ENCODE measurements at places on chromosomes 4 and X.

DNA sequence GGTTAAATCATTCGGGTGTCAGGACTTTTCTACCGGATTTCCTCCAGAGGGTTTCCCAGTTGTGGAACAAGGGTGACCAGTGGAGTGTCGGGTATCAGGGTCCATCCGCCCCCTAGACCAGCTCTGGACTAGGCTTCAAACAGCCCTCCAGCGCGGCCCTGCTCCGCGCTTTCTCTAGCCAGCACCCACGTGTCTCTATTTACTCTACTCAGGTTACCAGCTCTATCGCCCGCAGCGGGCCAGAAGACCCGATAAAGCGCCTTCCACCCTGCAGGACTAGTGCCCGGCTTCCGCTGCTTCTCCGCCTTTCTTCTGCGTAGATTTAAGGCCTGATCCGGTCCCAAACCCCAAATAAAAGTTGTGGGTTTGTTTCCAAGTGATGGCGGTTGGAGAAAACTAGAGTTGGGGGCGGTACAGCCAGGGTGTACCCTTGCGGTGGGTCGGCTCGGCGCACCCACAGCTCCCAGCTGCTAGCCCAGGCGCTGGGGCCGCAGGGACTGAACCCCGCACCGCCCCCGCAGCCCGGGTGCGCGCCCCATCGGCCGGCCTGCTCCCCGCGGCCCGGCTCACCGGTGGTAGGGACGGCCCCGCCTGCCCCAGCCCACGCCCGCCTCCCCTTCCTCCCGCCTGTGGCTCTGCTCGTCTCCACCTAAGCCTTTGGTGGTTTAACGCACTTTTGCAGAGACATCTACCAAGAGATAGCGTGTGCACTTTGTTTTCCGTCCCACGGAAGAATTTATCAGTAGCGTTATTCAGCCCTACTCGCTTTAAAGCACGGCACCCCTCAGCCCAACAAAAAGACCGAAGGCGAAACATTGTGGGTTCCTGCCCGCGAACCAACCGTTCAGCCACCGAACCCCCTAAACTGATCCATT, 2.1 kb downstream of the LEF1 start:
- DNase-seq = no peak

GRCh38 chr4:120568731-120569130, 353.8 kb downstream of the PRDM5 start:
- DNase-seq = no peak

DNA sequence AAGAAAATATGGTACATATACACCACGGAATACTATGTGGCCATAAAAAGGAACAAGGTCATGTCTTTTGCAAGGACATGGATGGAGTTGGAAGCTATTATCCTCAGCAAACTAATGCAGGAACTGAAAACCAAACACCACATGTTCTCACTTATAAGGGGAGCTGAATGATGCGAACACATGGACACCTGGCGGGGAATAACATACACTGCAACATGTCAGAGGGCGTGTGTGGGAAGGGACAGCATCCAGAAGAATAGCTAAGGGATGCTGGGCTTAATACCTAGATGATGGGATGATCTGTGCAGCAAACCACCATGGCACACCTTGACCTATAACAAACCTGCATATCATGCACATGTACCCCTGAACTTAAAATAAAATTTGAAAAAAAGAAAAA, 19.5 kb upstream of the CNKSR2 start:
- DNase-seq = no peak

GRCh38 chr4:149676076-149676475, 139.6 kb downstream of the IQCM start:
- DNase-seq = no peak

- no peak for DNase-seq
These were observed 107.3 kb downstream of the CPEB2 start for GRCh38 chr4:15109600-15109999.

GRCh38 chr4:151192556-151193235, 84.3 kb upstream of the PRSS48 start:
- no peak for DNase-seq

DNA sequence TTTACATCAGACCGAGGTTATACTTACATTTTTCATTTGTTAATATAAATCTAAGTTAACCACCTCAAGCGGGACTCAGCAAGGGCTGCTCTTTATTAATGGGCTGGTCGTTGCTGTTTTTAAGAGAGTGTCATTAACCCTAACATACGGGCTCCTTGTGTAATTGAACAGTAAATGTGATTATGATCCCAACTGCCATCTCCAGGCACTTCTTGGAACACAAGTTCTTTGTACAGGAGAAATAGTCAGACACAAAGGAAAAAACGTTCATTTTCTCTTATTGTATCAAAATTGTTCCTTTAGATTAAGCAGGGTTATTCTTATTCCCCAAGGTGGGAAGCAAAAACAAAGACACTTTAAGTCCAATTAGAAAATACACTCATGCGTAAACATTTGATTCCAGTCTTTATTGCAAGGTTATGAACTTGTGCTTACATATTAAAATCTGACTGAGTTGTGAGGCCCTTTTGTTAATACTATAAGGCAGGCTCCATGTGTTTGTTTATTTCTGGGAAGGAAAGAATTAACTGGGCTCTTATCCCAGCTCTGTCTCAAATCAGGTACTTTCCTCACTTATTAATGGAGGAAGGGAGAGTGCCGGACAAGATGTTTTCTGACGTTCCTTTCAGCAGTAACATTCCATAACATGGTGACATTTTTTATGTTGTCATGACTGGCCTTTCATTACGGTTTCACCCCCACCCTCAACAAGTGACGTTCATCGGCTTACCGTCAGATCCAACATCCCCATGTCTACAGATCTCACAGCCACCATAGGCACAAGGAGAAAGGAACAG, 95.9 kb downstream of the RASL11B start:
- DNase-seq = no peak

- DNase-seq = no peak
These were observed 191.1 kb upstream of the ANXA3 start for GRCh38 chr4:78360466-78360865.

GRCh38 chr4:14143892-14144291, 516.4 kb upstream of the BOD1L1 start:
- DNase-seq = no peak

- DNase-seq = no peak
These were observed 245.8 kb downstream of the FBXO8 start for GRCh38 chr4:174037631-174038030.

DNA sequence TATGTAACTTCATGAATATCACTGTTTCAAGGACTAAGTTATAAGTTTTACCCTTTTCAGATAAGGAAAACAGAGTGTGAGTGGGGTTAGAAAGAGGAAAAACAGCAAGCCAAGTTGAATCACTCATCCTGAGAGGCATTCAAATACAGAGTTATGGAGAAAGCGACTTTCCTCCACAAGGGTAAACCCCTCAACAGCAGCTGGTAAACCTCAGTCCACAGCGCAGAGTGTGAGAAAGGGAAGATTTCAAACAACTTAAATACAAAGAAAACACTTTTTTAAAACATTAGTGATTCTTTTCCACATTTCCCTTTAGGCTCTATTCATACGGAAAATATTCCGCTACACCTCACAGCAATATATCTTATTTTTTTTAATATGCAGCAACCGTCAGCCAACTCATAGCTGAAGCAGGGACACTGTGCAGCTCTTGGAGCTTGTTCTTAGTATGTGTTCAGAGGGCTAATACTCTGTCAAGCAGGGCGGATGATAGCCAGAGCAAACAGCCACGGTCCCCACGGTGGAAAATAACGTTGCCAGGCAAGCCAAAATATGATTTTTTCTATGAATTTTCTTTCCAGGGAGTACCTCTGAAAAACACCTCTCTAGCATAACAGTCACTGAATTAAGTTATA, 488.9 kb upstream of the FAT1 start:
- DNase-seq = no peak

DNA sequence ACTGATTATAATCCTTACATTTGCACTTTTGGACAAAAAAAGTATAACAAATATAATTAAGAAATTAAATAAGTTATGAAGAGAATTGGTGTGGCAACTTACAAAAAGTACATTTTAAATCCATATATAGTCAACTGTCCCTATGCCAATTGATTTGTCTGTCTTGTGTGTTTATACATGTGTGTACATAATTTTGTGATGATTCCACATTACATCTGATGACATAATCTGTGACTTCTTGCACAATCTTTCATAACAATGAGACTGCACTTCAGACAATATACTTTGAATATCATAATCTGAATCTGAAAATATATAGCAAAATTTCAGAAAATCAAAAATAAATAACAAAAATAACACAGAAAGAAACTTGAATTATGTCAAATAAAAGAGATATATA, 953.4 kb downstream of the FAT4 start:
- DNase-seq = no peak

- no peak for DNase-seq
These were observed 9.7 kb upstream of the KLF3 start for GRCh38 chr4:38654273-38654672.

GRCh38 chrX:54921427-54922021, 900 bp downstream of the TRO start:
- peak; percentile 0 for DNase-seq

DNA sequence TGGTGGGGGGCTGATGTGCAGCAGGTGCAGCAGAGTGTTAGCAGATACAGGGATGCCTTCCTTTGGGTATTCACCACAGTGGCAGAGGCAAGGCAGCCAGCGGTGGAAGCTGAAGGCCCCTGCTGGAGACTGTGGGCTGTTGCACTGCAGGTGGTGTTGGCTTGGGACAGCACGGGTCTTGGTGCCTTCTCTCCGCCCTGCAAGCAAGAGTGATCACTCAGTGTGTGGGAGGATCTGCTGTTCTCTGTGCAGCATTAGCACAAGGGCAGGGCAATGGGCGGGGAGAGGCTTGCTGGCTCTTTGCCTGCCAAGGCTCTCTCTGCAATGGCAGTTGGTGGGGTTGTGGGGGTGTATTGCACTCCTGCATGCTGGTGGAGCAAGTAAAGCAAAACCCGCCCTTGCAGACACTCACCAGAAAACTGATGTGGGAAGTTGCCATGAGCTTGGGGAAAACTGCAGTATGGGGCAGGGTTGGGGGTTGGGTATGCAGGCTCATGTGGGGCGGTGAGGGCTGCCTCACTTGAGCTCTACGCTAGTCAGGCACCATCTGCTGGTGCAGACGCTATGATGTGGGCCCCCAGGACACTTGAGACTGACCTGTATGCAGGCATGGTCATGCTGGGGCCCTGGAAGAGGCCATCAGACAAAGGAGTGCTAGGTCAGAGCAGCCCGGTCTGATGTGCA, 820.8 kb upstream of the GRIA3 start:
- DNase-seq = no peak

DNA sequence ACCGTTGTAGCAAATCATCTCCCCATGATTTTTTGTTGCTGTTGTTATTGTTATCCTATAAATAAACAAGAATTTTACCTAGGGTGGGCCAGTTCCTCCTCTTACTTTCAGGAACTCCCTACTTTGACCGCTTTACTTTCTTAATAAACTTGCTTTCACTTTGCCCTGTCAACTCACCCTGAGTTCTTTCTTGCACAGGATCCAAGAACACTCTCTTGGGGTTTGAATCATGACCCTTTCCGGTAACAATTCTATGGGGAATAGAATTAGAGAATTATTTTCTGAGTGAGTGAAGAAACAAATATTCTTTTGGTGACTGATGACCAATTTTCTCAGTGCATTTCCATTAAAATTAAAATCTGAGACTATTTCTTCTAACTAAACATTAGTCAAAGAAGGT, 584.0 kb upstream of the TENM3 start:
- DNase-seq = no peak

DNA sequence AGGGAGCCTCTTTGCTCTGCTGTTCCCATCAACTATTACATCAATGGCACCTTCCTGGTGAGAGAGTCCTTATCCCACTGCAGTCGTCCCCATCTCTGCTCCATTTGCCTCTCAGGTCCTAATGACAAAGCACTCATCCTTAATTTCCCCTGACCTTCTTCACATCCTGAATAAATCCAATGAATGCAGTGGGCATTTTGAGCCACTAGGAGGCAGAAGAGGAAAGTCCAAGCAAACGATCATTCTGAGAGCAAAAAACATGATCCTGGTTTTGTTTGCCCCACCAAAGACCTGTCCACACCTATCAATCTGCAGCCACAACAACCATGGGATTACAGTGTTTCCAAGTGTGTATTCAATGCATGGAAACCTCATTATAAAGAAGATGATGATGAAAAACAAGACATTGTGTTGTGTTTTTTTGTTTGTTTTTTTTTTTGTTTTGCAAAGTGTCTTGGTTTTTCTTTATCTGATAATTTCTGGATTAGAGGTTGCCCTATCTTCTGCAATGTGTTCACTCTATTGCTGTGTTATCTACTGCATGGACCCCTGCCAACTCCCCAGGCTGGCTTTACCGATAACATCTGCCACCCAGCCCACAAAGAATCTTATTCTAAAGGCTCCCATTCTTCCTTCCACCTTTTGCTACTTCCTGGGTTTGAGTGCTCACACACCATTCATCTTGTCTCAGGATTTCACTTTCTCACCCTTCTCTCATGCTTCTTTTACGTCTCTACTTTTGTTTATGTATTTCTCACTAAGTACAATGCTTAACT, 207.2 kb downstream of the NLGN4X start:
- DNase-seq = peak; percentile 7

GRCh38 chr4:126838941-126839679, 793.6 kb upstream of the INTU start:
- no peak for DNase-seq

- DNase-seq = peak; percentile 8
These were observed 4.3 kb upstream of the RBM3 start for GRCh38 chrX:48569958-48570357.

DNA sequence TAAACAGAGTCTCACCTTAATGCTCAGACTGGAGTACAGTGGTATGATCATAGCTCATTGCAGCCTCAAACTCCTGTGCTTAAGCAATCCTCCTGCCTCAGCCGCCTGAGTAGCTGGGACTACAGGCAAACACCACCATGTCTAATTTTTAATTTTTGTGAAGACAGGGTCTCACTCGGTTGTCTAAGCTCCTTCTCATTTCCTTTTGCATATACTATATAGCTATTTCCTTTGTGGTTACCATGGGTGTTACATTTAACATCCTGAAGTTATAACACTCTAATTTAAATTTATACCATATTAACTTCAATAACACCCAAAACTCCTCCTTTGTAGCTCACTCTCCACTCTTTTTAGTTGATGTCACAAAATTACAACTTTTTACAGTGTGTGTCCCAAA, 114.3 kb downstream of the DCK start:
- DNase-seq = no peak

GRCh38 chr4:122758033-122758432, 25.5 kb downstream of the BBS12 start:
- peak; percentile 69 for DNase-seq

- DNase-seq = no peak
These were observed 9.2 kb downstream of the MAD2L1 start for GRCh38 chr4:120057416-120057815.

GRCh38 chrX:131068945-131069719, 11.0 kb downstream of the ARHGAP36 start:
- no peak for DNase-seq

GRCh38 chrX:113644426-113644825, 803.8 kb upstream of the AMOT start:
- no peak for DNase-seq

- DNase-seq = no peak
These were observed 106.6 kb downstream of the CRLF2 start for GRCh38 chrX:1105671-1106419.

GRCh38 chr4:128379860-128380259, 92.2 kb upstream of the PGRMC2 start:
- DNase-seq = no peak

Measured in inflammatory macrophage treated with lipopolysaccharide for 1 hour (primary cell).